Stimulated activated CD4-positive, alpha-beta T cell treated with anti-CD3 and anti-CD28 coated beads, TNF-alpha, amount 100 ng/mL, for 4 hours (primary cell): ENCODE measurements at places on chromosomes 7 and 10.

DNA sequence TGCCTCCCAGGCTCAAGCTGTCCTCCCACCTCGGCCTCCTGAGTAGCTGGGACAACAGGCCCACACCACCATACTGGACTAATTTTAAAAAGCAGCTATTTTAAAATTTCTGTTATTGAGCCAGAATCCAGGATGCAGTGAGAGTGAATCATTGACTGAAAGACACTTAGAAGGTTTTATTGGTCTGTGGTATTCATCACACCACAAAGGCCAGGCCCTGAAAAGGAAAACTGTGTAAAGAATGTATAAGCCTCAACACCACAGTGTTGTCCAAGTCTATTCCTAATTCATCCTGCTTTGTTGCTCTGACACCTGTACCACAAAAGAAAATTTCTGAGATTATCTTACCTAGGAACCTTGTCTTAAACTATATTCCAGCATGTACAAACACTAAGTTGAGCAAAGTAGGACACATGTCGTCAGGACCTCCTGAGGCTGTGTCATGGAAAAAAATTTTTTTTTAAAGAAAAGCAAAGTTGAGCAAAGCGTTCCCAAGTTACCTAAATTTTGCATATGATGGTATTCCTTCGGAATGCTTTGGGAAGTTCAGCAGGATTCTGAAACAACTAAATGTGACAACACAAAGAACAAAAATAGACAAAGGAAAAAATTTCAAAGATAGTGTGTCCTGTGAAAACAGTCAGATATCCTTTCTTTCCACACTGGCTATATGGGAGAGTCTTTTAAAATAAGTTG lies 129.6 kb upstream of the MKLN1 start:
- no peak for DNase-seq

DNA sequence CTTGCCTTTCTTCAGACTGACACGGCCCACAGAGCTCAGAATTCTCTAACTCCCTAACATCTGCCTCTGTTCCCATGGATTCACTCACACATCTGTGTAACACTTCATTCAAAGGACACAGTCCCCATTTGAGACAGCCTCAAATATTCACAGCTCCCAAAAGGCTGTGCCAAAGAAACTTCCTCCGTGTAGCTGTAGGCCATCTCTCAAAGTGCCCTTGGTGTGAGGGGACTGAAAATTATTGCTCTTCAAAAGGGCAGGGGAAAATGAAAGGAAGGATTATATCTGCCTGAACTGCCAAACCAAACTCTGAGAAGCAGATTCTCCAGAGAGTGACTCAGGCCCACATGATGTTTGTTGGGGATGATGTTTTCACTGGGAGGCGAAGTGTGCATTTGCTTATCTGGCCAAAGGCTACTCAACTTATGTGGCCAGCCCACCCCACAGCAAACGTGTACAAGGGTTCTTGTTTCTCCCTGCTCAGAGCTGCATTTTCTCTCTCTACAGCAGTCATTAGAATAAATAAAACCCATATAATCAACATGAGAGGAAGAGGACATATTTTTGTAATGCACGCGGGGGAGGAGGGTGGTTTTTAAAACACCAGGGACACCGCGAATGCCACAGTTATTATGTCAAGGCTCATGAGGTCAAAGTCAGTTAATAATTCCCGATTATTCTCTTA lies 302.4 kb upstream of the NFE2L3 start:
- DNase-seq: no peak

DNA sequence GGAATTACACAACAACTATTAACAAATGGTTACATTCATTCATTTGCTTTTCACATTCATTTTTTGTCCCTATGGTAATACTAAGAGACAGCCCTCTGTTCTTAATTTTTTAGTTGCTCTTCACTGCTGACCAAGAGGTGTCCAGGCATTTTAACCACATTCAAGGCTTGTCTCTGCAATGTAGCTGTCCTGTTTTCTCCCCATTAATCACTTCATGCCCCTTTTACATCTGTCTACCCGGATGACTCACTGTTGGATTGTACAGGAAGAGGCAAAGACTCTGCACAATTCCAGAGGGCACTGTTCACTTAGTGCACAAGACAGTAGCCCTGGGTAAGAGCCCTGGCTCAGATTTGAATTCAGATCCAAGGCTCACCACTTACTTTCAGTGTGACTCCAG lies 168.5 kb downstream of the NOC3L start:
- DNase-seq: no peak

GRCh38 chr7:3592401-3593134 lies 291.5 kb downstream of the SDK1 start:
- no peak for DNase-seq

GRCh38 chr7:2619116-2619515 lies 12.7 kb upstream of the TTYH3 start:
- no peak for DNase-seq

DNA sequence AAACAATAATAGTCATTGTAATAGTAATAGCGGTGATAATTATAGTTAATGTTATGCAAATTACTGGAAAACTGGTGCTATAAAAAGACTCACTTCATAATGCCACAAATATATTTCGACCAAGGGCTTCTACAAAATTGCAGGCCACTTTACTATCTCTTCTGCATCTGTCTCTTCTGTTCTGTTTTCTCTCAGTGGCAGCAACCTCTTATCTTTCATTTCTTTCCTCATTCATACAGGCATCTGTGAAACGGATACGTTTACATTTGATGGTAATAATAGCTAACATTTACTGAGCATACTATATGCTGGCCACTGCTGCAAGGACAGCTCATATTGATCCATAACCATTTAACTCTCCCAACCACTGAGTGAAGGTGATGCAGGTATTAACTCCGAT lies 537.4 kb upstream of the PFKP start:
- no peak for DNase-seq

GRCh38 chr7:34086981-34087380 lies 181.6 kb downstream of the BMPER start:
- DNase-seq: no peak

DNA sequence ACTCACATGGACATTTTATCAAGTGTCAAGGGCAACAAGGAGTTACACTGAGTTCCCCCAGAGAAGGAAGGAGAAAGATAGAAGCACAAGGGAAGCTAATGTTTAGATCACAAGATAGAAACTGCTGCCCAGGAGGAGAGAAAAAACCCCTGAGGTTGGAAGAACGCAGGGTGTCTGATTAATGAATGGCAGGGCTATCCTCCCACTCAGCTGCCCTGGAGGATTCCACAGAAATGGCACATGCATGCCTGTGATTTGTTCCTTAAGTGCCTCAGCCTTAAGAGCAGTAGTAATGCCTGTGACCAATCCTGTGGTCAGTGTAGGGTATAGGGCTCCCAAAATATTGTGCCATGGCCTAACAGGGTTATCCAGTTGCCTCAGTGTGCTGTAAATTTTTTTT lies 20.2 kb downstream of the DNAJB9 start:
- no peak for DNase-seq

DNA sequence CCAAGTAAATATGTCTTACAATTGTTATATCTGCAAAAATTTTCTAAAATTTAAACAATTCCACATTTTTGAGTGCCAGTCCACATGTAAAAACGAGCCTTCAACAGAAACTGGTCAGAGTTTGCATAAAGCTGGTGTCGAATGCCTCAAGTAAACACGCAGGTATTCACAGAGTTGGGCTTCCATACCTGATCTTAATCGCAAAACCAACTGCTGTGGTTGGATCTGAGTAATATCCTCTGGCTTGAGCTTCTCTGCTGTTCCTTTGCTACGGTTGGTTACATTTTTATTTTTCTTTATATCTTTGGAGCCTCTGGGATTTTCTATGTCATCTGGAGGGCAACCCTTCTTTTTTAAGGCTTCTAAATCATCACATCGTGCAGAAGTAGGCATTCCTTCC lies 28.4 kb downstream of the ITGB1 start:
- DNase-seq: no peak
